ENCODE measurements at places on chromosomes 5 and 9.
A peak's percentile ranks its signal among the peaks of the same experiment; 100 is the strongest.

GRCh38 chr5:83744821-83745220 is 24.2 kb upstream of the HAPLN1 start:
- no peak for DNase-seq

GRCh38 chr9:27504259-27504658 is 19.8 kb upstream of the IFNK start:
- peak; percentile 13 for DNase-seq

DNA sequence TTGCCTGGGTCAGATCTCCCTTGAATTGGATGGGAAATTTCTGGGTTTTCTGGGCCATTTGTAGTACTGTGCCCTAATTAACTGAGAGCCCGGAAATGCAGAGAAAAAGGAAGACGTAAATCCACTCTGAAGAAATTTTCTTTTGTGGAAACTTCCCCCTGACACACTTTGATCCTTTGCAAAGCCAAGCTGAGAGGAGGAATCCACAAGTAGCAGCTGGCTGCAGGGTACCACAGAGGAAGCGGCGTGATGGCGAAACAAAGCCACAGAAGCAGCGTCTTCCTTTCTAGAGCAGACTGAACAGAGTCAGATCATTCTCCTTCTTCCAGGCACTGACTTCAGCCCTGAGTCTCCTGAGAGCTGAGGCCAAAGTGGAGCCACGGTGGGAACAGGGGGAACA is 47.1 kb upstream of the ZNF354A start:
- no peak for DNase-seq

- no peak for DNase-seq
Measured at GRCh38 chr9:91248707-91249106, 113.0 kb downstream of the AUH start.

DNA sequence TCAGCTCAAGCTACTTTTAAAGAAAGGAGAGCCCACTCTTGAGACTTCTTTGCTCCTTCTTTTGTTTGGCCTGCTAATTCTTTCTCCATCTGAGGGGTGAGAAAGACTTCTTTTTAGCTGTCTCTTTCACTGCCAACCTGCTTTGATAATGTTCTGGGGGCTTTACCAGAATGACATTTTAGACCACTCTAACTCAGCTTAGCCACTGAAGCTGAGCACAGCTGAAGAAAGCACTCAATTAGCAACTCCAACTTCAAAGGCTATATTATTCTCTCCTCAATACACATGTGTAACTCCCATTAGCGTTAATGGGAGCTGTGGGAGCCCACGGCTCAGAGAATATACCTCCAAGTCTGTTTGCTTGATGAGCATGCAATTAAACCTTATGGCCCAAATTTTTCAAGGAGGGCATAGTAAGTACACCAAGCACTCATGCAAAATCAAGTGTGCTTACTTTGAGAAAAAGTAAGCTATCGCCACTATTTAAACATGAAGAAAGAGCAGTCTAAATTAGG is 815.4 kb upstream of the DMAC1 start:
- no peak for DNase-seq

GRCh38 chr5:96703384-96703920 is 41.3 kb downstream of the CAST start:
- peak; percentile 77 for DNase-seq

DNA sequence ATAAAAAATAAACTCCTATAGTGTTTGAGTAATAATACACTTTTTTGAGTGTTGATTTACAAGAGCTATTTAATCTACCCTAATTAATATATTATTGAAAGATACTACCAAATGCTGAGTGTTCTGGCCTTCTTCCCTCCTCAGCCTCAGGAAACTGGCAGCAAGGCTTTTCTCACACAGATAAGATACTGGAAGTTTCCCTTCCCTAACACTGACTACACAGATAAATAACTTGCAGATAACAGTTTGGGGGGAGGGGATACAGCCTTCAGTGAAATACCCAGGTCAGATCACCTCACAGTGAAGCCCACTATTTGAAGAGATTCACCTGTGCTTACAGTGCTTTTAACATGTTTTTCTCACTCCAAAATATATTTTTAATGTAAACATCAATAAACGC is 1.6 kb upstream of the NIPSNAP3A start:
- no peak for DNase-seq

- DNase-seq: no peak
Measured at GRCh38 chr9:110320651-110321445, 16.8 kb downstream of the TXNDC8 start.

GRCh38 chr5:78360674-78360923 is 182 bp downstream of the SCAMP1 start:
- no peak for DNase-seq

- no peak for DNase-seq
Measured at GRCh38 chr9:121857928-121858327, 206.5 kb downstream of the DAB2IP start.

DNA sequence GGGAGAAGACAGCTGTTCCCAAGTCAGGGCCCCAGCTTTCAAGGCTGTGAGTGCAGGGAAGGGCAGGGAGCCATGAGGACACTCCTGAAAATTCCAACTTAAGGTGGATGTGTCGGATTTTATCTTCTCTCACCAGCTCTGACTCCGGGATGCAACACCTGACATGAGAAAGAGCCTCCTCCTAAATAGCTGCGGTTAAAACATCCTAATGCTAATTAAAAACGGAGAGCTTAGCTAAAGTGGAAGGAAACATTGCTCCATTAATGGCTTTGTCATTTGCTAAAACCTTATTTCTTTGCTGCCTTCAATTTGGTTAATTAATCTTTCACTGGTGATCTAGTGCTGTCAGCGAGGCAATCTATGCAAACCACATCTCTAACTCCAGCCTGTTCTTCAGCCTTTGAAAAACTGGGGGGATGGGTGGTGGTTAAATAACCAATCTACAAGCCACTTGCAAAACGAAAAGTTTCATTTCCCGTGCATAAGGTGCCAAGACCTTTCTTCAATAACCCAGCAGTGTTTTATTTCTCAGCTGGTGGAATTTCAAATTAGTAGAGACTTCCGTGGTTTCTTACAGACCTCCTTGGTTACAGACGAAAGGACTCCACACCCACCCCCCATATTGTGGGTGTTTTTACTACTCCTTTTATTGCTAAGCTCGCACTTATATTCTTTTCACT is 379.6 kb downstream of the MLLT3 start:
- DNase-seq: peak; percentile 14

GRCh38 chr9:80928697-80929096 is 760.6 kb downstream of the TLE1 start:
- no peak for DNase-seq

DNA sequence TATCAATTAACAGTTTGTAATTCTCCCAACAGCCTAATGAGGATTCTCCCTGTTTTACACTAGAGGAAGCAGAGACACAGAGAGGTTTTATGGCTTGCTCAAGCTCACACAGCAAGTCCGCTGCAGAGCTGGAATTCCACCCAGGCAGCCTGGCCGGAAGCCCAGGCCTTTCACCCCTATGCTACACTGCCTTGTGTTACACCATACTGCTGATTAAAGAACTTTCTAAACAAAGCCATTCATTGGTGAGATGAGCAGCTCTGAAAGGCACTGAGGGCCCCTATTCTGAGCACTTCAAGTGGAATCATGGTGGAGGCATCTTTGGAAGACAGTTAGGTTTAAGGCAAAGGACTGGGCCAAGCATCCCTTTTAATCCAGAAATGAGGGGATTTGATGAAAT is 14.7 kb upstream of the LARP1 start:
- DNase-seq: no peak

DNA sequence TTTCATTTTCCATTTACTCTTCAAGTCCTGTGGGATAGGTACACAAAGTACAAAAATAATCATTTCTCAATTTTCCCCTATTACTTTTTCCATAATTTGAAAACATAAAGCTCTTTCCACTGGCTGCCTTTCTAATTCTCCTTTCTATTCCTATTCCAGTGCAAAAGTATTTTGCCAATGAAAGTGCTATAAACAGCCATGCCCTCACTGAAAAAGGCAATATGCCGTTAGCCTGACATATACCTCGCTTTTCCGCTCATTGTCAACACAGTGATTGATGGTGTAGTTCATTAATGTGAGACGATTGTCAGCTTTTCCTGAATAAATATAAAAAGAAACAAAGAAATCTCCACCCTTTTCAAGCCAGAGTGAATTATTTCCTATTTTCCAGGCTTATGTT is 97.5 kb downstream of the EBF1 start:
- no peak for DNase-seq

GRCh38 chr9:23826120-23826629 is at the start of gene ELAVL2:
Gene ELAVL2 (minus strand): TSS chr9:23826240. CDS start chr9:23762234, 64,006 bp downstream.
- peak; percentile 44 for DNase-seq

DNA sequence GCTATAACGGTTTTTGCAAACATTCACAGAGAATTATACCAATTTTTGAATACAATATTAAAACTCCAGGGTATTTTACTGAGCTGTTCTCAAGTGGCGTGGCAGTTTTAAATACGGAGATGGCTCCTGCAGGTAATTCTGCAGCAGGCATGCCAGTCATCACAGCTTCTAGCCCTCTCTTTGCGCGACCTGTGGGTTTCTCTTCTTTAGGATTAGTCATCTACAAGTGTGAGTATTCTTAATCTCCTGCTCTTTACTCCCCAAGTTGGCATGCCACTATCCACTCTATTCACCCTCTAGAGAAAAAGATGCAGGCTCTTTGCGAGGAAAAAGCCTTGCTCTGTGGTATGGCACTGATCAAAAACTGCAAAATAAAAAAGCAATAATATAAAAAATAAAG is 43.9 kb downstream of the ANKRD31 start:
- DNase-seq: peak; percentile 53

GRCh38 chr5:169980418-169981053 is at the start of gene INSYN2B:
Gene INSYN2B (minus strand): TSS chr5:169980495. CDS start chr5:169883898, 96,597 bp downstream.
- DNase-seq: peak; percentile 14

DNA sequence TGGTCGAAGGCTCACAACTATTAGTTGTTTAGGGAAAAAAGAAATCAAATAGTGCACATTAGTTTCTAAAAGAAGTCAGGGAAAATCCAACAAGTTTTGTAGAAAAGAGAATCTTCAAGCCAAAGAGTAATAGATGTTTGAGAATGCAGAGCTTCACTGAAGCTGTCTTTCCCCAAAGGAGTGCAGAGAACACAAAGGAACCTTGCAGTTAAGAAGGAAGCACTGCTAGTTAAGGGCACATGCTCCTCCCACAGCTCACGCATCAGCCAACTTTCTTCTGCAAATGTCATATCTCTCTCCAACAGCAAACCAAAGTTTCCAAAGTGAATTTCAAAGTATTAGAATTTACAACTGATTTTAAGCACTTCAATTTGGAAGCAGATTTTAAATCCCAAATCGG is 116.4 kb upstream of the FST start:
- DNase-seq: no peak

- peak; percentile 13 for DNase-seq
Measured at GRCh38 chr5:59174248-59174844, 591.5 kb downstream of the RAB3C start.

GRCh38 chr5:142056816-142057696 is 44.2 kb upstream of the GNPDA1 start:
- no peak for DNase-seq

DNA sequence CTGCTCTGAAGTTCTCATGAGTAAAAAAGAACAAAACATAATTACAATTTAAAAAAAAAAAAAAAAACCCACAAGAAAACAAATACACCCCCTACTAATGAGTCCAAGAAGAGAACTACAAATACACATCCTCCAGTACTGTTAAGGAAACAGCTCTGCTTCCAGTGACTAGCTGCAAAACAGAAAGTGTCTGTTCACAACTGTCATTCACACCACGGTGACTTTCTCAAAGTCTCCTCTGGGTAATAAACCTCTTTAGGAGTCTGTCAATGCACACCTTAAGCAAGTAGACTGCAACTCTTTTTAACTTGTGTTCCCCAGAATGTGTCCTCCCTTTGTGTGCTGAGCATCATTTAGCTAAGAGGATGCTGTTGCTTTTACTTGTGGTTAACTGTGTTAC is 6.2 kb downstream of the REEP5 start:
- DNase-seq: no peak

DNA sequence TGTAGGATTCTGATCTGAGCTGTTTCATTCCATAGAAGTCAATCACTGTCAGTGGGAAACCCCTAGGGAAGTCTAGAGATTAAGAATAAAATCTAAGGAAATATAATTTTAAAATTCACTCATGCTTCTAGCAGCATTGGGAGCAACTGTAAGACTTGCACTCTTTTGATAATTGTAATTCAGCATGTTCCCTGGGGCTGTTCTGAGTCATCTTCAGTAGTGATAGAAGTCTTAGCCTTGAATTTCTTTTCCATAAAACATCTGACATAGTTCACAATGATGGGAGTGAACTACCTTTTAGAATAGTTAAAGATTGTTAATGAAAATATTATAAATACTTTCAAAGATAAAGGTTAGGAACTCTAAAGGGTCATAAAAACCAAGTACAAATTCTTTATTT is 935.8 kb downstream of the DTWD2 start:
- DNase-seq: no peak

DNA sequence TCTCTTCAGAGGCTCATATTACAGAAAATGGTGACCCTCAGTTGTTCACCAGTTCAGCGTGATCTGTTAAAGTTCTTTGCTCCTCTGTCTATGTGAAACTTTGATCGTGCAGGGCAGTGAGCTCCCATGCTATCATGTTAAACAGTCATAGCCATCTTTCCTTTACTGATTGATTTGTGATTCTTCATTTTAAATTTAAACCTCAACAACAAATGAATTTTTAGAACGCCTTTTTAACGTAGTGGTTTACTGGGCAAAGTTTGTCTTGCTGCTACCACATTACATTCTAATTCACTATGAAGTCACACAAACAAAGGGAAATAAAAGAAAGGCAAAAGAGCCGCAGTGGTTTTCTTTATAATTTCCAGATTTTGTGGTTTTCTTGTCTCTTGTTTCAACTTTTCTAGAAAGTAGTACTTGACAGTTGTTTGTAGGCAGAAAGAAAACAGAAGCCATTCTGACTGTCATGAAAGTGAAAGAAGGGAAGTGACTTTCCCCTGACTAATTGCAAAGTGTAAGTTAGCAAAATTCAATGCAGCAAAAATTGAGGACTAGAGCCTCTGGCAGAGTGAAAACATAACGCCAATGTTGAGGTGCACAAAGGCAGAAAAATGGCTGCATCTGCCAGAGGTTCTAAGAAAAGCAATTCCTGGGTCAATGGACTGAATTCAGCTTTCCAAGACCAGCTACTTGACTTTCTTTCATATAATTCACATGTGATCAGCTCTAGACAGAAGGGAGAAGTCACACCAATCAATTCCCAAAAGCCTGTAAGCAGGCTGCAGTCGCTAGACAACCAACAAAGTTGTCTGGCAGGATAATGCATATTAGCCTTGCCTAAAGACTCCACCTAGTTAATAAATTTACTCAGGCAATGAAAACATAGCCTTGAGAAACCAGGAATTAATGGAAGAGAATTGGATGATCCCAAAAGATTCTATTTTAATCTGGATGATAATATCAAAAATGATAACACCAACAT is 7.1 kb upstream of the IFNA6 start:
- peak; percentile 16 for DNase-seq

- peak; percentile 6 for DNase-seq
Measured at GRCh38 chr9:21030389-21031035, 928 bp downstream of the HACD4 start.

All from stimulated activated CD4-positive, alpha-beta T cell treated with anti-CD3 and anti-CD28 coated beads, Interleukin-1b, Interleukin-23, amount 100 ng/mL, for 48 hours (primary cell).